Activated T-cell treated with anti-CD3 and anti-CD28 coated beads, Interleukin-2, amount 50 U/mL, for 4 hours (primary cell): ENCODE measurements at places on chromosomes 12 and 14. TPM values are rescaled to one million over a fixed set of nuclear protein-coding genes. Genes with fewer than 3 reads are reported as not detected.

The CNTN1 gene
- total RNA-seq, result not detected

The HAL gene
- 1.1 TPM for total RNA-seq

DNA sequence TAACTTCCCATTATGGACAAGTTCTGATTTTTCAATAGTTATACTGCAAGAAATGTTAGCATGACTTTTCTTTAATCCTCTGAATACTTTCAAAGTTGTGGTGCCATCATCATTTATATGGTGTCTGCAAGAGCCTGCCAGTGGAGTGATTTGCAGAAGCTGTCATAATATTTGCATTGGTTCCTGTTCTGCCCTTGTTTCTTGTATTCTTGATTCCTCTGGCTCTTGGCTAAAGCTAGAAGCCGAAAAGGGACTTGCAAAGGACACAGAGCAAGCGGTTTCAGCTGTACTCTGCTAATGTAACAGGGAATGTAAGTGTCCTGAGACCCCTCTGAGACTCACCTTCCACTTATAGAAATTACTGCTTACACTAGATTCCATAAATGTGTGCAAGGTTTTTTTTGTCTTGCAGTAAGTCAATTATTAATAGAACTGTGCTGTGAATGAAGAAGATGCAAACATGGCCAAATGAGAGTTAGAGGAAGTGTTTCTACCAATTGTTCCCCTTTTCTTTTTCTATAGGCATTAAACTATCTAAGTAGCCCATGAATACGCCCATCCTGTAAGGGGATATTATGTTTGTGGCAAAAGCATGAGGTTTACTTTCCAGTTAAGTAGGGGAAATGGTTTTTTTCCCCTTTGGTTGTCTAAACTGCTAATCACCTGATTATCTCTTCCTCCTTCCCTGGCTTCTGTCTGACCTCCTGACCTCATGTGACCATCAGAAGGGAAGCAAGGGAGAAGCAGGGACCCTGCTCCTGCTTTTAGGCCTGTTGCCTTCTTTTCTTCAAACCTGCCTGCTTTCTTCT, 5.3 kb downstream of the DYRK4 start:
- no peak for DNase-seq

DNA sequence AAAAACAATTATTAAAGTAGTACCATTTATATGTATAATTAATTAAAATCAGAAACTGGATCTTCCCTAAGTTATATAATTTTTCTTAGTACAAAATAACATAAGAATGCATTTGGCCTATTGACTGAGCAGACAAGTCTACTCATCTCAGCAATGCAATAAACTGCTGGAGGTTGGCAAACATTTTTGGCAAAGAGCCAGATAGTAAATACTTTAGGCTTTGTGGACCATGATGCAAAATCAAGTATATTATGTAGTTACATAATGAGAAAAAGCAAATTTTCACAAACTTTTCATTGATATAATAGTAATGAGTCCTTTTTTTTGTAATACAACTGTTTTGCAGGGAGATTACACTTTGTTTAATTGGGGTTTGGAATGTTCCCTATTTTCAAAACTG, 30.9 kb downstream of the ERGIC2 start:
- no peak for DNase-seq

- no peak for DNase-seq
These were observed 916 bp upstream of the CHPT1 start for GRCh38 chr12:101696251-101697196.

DNA sequence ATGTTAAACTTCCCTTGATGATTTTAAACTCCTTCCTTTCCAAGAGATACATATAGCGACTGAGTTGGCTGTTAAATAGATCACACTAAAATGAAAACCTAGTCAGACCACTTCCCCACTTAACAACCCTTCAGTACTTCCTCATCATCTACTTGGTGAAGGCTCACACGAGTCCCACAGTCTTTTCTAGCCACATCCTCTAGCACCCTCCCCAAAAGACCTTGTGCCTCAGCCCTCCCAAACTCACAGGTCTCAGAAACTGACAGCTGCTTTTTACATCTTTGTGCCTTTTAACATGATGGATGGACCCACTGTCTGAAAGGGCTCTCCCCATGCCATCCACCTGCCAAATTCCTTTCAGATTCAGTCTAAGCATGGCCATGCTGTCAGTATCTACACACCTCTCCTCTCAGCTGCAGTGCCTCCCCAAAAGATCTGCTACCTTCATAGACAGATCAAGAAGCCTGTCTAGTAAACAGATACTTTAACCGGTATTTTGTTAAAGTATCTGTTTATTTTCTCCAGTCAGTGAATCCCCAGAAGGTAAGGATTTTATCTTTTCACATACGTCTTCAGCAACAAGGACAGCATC, 65.1 kb upstream of the GPHB5 start:
- DNase-seq, result no peak

DNA sequence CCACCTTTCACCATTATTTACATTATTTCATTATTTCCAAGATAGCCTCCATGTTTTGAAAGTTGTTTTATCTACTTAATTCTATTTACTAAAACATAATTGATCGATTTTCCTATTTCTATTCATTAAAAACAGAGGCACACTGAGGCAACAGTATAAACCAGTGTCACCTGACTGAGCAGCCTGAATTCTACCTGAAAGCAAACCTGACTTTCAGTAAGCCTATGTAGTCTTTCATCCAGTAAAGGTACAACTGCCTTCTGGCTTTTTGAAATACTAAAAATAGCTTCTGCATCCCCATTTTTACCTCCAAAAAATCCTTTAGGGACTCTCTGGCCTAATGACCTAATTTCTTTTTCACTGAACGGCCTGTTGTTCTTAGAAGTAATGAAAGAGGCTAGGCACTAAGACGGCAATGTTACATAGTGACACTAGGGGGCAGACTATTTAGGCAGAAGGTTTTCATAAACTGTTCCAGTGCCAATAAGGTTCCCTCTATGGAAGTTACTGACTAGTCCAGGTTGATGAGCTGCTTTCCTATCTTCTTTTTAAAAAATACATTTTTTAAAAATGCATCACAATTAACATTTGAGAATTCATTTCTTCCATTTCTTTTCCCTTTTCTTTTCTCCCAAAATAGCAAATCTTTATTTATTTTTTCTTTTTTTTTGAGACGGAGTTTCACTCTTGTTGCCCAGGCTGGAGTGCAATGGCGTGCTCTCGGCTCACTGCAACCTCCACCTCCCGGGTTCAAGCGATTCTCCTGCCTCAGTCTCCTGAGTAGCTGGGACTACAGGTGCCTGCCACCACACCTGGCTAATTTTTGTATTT, 17.5 kb downstream of the ANAPC5 start:
- no peak for DNase-seq

DNA sequence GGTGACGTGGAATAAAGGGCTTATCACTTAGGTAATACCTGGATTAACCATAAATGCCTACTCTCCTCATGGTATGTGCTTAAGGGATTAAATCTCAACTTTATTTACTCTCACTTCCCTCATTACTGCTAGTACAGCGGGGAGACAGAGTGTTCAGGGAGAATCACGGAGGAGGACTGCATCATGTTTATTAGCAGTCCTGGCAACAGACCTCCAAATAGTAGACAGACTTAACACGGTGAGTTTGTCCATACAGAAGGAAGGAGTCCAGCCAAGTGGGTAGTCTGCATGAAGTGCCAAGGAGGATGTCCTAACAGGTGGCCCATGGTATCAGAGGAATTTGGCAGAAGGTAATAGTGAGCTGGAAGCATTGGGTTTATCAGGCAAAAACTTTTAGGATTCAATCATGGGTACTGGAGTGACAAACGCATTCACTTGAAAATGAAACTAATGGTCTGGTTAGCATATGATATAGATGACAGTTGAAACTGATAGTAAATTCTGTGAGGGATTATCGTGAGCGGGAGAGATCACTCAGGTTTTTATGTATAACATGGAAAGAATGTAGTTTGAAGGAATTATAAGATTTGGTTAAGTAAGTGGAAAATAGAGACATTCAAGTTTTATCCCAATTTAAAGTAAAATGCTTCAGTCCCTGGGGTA, 471.8 kb downstream of the TMEM117 start:
- no peak for DNase-seq

GRCh38 chr12:94109160-94109559, 39.2 kb upstream of the PLXNC1 start:
- peak; percentile 50 for DNase-seq
